Naive thymus-derived CD4-positive, alpha-beta T cell (primary cell): ENCODE measurements at places on chromosomes 1 and 21. TPM values are rescaled to one million over a fixed set of nuclear protein-coding genes. Genes with fewer than 3 reads are reported as not detected.

GRCh38 chr1:195754874-195755273 is 853.4 kb downstream of the KCNT2 start:
- no peaks in the 10 kb centered on the region for H3K4me1 ChIP-seq
- H3K36me3 ChIP-seq: no peaks in the 10 kb centered on the region
- H3K27ac ChIP-seq: no peak overlapping the region
- DNase-seq: no peak
- H3K27me3 ChIP-seq: no peaks in the 10 kb centered on the region

DNA sequence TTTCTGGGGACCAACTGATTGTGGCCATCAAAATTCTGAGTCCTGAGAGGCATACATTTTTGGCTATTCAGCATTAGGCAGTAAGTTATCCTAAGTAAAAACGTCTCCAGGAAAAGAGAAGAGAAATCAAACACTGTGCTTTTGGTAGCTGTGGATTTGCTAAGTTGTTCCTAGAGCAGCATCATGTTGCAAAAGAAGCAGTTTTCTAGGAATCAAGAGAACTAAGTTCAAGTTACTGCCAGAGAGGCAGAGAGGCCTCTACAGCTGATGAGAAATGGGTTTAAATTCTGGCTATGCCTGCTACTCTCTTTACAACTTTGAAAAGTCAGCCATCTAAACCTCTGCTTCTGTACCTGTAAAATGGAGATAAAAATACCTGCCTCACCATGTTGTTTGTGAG is 22.8 kb downstream of the RD3 start:
- no peak overlapping the region for H3K27ac ChIP-seq
- no peaks in the 10 kb centered on the region for H3K27me3 ChIP-seq
- no peak overlapping the region for H3K4me3 ChIP-seq
- H3K36me3 ChIP-seq: no peaks in the 10 kb centered on the region
- no peaks in the 10 kb centered on the region for H3K4me1 ChIP-seq
- no peak for DNase-seq

Gene USP21
- total RNA-seq: 37.2 and 38.0 TPM in 2 replicates

Gene CHIA
- total RNA-seq: not detected in 2 replicates

Gene UBIAD1
- 26.9 and 32.9 TPM in 2 replicates for total RNA-seq
